ENCODE measurements at places on chromosomes 2 and 18.

GRCh38 chr2:67374949-67375348, 22.2 kb upstream of the ETAA1 start:
- no peak for DNase-seq

DNA sequence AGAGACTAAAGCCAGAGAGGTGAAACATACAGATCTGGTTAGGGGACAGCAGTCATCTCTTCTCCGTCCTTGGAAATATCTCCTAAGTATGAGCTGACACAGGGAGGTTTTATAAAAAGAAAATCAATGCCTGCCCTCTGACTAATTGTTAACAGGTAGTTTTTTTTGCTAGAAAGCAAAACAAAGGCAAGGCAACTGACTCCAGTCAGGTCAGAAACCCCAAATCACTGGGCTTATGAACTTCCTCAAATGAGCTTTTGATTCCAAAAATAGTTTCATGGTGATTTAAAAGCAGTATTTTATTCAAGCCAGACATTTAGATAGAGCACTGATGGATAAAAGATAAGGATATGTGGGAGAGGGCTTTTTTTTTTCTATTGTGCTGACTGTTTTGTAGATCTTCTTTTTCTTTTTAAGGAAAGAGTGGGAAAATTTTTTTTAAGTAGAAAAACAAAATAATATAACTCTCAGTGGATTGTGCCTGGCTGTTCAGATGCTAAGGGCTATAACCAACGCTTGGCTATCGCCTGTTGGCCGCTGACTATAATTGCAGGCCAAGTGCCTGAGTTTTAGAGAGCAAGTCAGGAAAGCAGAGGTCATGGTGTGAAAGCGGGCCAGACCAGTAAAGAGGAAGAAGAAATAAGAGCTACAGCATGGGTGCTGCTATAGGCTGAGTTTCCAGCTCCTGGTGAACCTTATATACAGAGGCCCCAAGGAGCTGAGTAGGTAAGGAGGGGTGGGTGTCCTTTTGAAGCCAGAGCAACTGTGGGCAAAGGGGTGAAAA, 44.9 kb downstream of the MRPL35 start:
- DNase-seq, result no peak

- DNase-seq, result no peak
Observed at GRCh38 chr18:48320639-48320945, 88.6 kb downstream of the ZBTB7C start.

DNA sequence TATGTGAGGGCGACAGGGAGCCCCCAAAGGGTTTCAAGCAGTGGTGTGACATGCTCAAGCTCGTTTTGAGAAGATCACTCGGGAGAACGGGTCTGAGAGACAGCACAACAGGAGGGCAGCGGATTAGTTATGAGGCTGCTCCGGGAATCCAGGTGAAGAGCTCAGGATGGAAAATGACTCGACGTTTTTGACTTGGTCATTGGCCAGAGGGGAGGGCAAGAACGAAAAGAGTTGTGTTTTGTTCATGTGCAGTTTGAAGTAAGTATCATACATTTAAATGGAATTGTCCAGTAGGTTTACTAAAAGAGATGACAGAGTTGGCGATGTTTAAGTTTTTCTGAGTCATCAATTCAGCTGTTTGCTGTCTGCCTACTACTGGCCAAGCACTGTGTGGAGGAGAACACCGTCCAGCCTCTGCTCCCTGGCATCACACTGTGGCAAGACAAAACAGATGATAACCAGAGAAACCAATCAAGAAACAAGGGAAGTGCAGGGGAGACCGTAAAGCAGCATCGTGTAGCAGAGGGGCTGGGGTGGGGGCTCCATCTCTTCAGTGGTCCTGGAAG, 25.3 kb upstream of the ANXA4 start:
- no peak for DNase-seq

DNA sequence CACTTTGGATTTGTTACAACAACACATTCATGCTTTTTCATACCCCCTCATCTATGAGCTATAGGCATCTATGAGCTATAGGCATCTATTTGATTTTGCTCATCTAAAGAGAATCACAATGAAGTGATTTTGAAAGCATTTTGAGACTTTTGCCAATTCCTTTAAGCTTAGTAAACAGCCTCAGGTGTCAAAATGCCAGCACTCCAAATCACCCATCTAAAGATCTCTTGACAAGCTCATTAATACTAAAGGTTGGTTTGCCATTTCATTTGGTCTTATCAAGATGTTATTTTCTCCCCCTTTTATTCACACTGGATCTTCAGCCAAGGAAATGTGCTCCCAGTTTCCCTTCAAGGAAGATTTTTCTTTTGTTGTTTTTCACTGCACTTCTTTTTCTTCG, 110.7 kb upstream of the TLK1 start:
- no peak for DNase-seq

DNA sequence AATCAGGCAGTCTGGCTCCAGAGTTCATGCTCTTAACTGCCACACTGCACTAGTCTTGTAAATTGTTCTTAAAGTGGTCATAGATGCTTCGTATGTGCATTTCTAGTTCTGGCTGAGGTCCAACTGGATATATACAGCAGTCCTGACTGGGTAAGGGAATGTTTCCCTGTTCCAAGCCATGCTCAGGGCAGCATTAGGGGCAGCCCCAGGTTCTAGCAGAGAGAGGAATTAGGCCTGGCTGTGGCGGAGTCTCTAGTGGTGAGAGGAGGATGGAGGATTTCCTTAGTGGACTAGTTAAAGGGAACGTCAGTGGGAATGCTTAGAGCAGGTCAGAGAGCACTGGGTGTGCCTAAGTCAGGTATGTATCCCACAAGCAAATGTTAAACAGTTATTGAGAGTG, 28.0 kb downstream of the UBE2E3 start:
- no peak for DNase-seq

DNA sequence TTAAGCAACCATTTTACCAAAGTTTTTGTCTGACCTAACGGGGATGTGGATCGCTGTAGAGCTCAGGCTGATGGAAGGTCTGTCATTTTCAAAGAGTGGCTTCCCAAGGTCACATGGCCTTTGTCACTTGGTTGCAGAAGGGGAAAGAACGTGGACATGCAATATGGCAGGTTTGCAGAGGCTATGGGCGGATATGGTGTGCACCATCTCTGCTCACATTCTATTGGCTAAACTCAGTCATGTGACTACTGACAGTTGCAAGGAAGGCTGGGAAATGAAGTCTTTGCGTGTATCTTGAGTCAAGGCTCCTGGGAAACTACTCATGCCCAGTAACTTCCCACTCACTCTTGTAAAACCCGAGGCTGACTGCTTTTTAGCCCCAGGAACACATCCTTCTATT, 96.8 kb downstream of the ST6GAL2 start:
- no peak for DNase-seq

All from pancreas (tissue), 10 donors.